H4 (cell line): ENCODE measurements at places on chromosomes 12 and 14. TPM values are rescaled to one million over a fixed set of nuclear protein-coding genes. Genes with fewer than 3 reads are reported as not detected.

Gene KRT6C
- not detected in 2 replicates for total RNA-seq

Gene PSMA6
- total RNA-seq: 429 and 475 TPM in 2 replicates

Gene DPY19L2
- total RNA-seq: 2.5 and 4.0 TPM in 2 replicates

Gene PTGDR
- total RNA-seq: not detected in 2 replicates

Gene RAD52
- 5.9 and 11.2 TPM in 2 replicates for total RNA-seq
